Stimulated activated CD4-positive, alpha-beta T cell treated with anti-CD3 and anti-CD28 coated beads, Interleukin-15, amount 100 ng/mL, for 1 hour (primary cell): ENCODE measurements at places on chromosomes 1 and 21.

- DNase-seq = no peak
Measured at GRCh38 chr1:212470059-212470458, 37.3 kb downstream of the NENF start.

DNA sequence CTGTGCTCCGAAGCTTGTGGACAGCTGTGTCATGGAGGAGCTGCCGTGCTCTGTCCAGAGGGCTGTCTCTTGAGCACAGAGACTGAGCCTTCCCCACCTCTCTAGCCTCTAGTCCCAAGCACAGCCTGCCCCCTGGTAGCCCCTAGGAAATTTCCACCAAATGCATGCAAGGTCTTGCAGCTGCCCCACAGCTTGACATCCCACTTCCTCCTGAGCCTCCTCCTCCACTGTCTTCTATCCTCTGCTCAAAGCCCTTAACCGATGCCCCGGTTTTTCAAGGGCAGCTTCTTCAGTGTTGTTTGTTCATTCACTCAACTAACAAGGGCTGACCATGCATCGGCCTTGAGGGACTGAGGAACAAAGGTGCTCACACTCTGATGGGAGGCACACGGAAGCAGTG lies 20.6 kb upstream of the PROK1 start:
- no peak for DNase-seq

DNA sequence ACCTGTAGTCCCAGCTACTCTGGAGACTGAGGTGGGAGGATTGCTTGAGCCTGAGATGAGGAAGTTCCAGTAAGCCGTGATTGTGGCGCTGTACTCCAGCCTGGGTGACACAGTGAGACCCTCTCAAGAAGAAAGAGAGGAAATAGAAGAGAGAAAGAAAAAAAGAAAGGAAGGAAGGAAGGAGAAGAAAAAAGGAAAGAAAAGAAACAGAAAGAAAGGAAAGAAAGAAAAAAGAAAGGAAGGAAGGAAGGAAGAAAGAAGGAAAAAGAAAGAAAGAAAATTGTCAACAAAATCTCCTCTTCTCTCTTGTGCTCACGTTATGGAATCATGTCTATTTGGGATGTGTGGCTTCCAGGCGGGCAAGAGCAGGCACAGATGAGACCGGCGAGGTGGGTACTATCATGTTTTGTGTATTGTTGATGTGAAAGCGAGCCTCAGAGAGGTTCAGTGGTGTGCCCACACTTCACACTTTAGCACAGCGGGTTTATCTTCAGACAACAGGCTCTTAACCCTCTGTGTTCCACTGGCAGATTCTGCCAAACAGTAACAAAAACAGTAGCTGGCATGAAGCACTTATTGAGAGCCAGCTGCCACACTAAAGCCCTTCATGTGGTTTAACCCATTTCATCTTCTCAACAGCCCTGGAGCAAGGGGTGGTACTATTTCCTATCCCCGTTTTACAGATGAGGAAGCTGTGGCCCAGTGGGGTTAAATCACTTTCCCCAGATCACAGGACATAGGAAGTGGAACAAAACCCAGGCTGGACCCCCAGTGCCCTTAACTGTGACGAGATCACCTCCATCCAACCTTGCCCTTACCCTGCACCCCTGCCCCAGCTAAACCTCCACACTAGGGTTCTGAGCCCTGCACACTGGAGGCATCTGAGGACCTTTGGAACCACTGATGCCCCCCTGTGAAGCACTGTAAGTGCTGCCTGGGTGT lies 94.7 kb upstream of the TARDBP start:
- no peak for DNase-seq

DNA sequence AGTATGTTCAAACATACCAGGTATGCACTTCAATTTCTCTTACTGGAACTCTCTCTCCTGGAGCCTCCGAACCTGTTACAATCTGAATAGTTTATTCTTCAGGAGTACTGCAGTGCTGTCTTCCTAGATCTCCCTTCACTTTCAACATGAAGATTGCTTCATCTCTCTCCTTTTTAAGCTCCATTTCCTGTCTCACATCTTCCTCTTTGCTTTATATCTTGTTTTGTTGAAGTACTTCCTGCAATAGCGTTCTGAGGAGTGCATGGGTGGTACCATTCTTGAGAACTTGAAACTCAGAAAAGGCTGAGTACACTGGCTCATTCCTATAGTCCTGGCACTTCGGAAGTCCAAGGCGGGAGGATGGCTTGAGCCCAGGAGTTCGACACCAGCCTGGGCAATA lies 15.7 kb upstream of the C1orf146 start:
- DNase-seq = no peak

- DNase-seq = no peak
Measured at GRCh38 chr1:111275079-111275478, 15.6 kb upstream of the CHIA start.

DNA sequence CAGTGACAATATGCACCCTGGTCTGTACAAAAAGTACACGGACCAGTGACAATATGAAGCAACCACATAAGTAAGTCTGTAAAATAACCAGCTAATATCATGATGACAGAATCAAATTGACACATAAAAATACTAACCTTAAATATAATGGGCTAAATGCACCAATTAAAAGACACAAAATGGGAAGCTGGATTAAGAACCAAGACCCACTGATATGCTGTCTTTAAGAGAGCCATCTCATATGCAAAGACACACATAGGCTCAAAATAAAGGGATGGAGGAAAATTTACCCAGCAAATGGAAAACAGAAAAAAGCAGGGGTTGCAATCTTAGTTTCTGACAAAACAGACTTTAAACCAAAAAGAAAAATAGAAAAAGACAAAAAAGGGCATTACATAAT lies 70.4 kb upstream of the VCAM1 start:
- no peak for DNase-seq

DNA sequence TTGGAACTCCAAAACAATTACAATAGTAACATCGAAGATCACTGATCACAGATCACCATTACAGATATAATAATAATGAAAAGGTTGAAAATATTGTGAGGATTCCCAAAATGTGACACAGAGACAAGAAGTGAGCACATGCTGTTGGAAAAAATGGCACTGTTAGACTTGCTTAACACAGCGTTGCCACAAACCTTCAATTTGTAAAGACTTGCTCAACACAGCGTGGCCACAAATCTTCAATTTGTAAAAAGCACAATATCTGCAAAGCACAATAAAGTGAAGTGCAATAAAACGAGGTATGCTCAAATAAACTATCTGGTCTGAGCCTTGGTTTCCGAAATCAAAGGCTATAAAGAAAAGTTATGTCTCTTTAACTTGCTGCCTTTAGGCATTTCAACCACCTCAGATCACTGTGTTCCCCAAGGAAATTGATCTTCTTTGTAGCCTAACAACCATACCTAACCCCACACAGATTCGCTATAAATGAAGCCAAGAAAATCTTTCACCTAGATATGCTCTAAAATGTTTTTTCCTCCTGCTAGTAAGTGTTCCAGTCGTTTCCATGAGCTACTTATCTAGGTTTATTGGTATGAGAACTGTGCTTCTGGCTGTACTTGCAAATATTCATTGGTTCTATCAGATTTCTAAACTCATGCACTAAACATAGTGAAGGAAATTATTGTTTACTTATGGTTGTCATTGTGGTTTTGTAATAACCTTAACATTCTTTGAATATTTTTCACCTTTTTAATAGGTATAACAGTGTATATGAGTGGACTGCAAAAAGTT lies 13.1 kb upstream of the LPGAT1 start:
- no peak for DNase-seq

DNA sequence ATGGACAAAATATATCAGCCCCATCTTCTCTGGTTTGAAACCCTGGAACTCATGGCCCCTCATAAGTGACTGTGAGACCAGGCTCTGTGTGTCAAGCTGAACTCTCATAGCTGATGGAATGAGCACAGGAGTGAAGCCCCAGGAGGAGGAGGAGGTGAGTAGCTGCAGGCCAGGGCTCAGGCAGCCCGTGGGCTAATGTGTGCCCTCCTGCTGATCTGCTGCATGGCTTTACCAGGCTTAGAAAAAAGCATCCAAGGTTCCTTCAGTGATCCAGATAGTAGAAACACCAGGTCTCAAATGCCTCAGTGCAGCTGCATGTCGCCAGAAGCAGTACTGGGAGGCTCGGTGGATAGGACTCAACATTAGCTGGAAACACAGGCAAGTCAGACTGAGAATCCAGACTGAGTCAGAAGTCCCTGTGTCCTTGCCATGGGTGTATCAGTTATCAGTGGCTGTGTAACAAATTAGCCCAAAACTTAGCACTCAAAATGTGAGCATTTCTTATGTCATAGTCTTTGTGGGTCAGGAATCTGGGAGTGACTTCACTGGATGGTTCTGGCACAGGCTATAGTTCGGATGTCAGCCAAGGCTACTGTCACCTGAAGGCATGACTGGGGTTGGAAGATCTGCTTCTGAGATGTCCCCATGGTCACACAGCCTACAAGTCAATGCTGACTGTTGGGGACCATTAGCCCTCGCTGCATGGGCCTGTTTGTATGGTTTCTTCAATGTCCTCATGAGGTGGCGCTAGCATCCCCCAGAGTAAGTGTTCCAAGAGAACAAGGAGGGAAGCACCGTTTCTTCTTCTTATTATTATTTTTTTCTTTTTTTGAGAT lies 255.4 kb upstream of the IRF2BP2 start:
- DNase-seq = no peak

DNA sequence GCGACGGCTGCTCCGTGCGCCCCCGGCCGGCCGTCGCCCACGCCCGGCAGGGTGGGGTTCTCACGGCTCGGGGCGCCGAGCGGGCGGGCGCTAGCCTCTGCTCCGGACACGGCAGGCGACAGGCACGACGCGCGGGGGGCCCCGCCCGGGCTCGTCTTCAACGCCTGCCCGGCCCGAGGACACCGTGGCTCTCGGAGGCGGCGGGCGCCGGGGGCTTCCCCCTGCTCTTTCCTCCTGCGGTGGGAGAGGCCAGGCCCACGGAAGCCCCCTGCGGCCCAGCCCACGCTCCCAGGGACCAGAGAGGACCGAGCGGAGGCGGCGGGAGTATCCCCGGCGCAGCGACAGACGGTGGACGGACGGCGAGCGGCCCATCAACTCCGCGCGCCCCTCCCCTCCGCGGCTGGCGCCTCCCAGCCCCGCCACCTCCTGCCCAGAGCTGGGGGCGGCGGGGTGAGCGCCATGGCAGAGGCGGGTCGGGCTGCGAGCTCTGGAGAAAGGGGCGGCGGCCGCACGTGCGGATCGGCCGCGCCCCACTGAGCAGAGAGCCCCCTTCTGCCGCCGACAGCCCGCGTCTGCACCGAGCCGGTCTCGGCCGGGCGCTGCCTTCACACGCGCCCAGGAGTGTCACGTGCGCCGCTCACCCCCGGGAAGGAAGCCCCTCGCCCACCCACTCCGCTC lies at the start of the genes SHE and TDRD10:
SHE (minus strand) TSS at position 347 of the 678 bp plus-strand sequence. CDS start 386 bp downstream, outside the sequence.
TDRD10 (plus strand) TSS at position 154 of the 678 bp plus-strand sequence. CDS start 4,685 bp downstream, outside the sequence.
- no peak for DNase-seq

DNA sequence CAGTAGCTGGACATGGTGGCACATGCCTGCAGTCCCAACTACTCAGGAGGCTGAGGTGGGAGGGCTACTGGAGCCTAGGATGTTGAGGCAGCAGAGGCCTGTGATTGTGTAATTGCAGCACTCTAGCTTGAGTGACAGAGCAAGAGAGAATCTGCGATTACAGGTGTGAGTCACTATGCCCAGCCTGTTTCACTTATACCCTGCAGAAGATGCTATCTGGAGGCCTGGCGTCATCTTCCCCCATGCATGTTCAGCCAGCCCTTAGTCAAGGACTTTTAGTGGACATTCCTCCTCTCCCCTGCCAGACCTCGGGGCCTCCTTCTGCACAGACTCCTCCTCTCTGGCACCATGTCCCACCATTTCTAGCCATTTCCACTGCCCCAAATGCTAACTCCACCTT lies 36.3 kb upstream of the RCC2 start:
- no peak for DNase-seq

GRCh38 chr1:199010492-199010891 lies 371.7 kb downstream of the PTPRC start:
- no peak for DNase-seq

DNA sequence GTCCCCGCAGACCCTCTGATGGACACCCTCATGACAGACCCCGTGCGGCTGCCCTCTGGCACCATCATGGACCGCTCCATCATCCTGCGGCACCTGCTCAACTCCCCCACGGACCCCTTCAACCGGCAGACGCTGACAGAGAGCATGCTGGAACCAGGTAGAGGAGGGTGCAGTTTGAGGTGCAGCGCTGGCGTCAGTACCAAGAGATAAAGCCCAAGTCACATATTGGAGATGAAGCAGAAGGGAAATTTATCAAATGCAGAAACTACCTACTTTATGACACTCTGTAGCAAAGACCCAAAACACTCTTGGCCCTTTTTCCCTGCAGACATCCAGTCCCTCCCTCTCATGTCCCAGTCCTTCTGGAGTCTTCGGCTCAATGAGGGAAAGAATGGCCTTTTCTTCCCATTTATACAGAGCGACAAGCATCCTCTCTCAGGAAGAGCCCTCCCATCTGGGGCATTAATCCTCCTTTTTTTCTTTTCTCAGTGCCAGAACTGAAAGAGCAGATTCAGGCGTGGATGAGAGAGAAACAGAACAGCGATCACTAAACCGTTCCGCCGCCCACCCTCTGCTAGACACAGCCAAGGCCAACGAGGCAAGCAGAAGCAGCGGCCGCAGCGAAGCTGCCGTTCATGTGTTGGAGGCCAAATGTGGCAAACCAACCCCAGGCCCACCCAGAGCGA lies 30.8 kb upstream of the KIF1B start:
- DNase-seq = no peak

DNA sequence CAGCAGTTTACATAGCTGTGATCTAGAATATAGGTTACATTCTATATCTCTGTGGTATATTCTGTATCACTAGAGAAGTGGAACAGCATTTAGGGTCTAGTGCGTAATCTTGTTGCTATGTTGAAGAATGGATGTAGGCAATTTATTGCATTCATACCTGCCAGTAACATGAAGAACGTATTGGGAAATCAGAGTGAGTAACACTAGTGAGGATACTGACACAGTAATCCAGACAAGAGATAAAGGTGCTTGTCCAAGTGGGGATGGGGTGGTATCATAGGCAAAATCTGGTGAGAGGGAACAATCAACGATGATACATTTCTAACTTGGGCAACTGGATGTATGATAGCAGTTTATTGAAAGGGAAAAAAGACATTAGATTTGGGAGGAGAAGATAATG lies 9.8 kb downstream of the PPP2R5A start:
- no peak for DNase-seq

GRCh38 chr21:44437371-44437695 lies 18.0 kb upstream of the LRRC3 start:
- DNase-seq = no peak

GRCh38 chr1:189315035-189315901 lies 1162.4 kb downstream of the BRINP3 start:
- DNase-seq = no peak
